ENCODE measurements at places on chromosomes 2 and 18.

DNA sequence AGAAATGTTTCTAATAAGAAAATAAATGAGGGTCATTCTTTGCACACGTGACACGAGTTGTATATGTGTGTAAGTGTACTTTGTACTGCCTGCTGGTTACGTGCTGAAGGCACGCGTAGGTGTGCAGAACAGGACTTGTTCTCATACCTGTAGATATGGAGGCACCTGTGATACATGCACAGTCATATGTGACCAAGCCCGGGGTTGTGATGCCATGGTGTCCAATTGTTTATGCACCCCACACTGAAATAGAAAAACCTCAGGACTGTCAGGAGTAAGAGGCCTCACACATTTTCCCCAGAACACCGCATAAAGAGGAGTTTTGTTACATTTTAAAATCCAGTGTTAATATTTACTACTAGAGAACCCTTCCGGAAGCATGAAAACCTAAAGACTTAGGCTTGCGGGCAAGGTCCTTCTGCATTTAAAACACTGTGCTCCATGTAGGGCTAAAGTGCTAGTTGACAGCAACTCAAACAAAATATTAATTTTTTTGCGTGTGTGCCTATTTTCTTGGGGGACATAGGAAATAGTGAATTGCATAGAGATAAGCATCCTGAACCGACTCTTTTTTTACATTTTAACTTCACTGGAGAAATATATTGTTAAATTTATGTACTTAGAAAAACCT, 9.3 kb downstream of the TSHZ1 start:
- no peak for DNase-seq

GRCh38 chr2:227450311-227450841, 21.6 kb upstream of the AGFG1 start:
- DNase-seq = no peak

- DNase-seq = no peak
Measured at GRCh38 chr2:7011356-7012083, 94.3 kb downstream of the RNF144A start.

DNA sequence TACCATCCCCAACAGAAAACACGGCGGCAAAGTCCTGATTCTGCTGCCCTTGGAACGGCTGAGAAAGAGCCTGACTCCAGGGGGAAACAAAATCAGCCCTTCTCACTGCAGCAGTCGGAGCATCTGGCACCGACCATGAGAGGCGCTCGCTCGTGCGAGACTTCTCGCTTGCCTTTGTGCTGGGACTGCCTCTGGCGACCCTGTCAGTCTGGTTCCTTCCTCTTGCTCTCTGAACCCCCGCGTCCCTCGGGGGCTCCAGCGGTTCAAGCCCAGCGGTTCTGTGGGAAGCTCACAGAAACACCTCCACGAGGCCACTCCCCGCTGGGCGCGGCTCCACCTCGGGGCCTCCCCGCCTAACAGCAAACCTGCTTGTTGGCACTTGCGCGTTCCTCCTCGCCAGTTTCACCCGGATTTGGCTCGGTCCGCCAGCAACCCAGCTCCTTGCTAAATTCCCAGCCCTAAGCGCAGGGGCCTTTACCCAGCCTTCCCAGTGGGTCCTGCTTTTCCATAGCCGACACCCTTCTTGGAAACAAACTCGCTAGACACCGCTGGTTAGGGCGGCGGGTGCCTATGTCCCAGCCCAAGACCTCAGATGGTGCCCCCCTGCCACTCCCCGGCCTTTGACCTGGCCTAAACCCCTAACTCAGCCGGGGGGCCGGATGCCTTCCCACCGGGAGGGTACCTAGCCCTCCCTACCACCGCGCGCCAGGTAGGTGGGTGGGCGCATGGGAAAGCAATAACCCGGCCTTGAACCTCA, 2.2 kb downstream of the RND3 start:
- no peak for DNase-seq

- no peak for DNase-seq
Measured at GRCh38 chr18:49609256-49610021, 47.6 kb downstream of the LIPG start.

DNA sequence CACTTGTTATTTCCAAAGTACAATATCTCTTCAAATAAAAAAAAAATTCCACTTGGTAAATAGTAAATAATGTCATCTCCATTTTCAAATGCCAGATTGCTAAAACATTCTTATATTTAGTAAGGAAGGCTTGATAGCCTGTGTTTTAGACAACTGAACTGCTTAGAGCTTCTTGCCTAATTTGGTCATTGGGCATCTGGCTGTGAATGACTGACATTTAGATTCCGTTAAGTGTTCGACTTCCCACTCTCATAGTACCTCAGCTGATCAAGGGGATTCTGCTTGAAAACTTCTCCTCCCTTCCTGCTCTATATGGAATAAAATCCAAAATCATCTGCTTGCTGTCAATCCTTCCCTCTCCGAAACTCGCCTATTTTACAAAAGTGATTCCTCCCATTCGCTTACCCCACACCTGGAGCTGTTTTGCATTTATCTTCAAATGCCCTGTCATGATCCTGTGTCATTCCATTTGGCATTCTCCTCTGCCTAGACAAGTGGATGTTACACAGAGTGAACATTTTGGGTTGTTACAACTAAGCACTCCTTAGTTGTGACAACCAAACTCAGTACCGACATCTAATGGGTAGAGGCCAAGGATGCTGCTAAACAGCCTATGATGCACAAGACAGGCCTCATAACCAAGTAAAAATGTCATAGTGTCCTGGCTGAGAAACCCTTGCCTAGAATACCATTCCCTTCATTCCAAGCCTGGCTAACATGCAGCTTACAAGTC, 181.0 kb downstream of the CDH2 start:
- no peak for DNase-seq

DNA sequence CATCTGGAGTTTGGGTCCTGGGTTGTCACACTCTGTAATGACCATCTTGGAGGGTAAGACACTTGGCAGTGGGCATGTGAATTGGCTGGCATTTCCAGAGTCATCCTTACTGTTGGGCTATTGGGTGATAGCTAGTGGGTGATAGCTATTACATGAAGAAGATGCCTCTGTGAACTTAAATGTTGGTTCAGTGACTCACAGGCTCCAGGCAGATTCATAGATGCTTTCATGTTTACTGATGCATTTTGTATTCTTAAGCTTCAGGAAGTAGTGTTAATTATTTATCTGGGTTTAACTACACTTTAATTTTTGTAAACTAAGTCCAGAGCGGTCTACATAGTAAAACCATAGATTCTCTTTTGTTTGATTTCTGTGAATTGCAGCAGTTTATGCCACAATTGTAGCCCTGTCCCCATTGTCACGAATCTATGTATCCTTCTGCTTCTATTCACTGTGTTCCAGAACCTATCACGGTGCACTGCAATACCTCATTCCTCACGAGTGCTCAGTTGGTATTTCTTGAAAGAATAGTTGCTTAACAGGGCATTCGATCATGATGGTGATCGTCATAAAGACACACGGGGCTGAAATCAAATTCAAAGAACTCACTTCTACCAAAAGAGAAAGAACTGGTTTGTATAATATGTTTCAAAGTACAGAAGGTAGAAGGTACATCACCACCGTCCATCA, 79.7 kb downstream of the GBX2 start:
- no peak for DNase-seq

DNA sequence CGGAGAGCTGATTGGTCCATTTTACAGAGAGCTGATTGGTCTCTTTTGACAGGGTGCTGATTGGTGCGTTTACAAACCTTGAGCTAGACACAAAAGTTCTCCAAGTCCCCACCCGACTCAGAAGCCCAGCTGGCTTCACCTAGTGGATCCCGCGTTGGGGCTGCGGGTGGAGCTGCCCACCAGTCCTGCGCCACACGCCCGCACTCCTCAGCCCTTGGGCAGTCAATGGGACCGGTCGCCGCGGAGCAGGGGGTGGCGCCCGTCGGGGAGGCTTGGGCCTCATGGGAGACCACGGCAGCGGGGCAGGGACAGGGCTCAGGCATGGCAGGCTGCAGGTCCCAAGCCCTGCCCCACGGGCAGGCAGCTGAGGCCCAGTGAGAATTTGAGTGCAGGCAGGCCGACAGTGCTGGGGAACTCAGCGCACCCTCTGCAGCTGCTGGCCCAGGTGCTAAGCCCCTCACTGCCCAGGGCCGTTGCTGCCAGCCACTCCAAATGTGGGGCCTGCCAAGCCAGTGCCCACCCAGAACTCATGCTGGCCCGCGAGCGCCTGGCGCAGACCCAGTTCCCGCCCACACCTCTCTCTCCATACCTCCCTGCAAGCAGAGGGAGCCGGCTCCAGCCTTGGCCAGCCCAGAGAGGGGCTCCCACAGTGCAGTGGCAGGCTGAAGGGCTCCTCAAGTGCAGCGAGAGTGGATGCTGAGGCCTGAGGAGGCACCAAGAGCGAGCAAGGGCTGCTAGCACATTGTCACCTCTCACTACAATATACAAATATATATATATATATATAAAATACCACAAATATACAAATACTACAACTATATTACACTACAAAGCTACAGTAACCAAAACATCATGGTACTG, 100.7 kb downstream of the SPIRE1 start:
- no peak for DNase-seq

GRCh38 chr2:4992226-4992625, 700.0 kb upstream of the SOX11 start:
- no peak for DNase-seq

GRCh38 chr18:11064106-11064505, 85.3 kb downstream of the PIEZO2 start:
- DNase-seq = no peak

GRCh38 chr2:182522972-182523473, 96.2 kb upstream of the PDE1A start:
- no peak for DNase-seq

GRCh38 chr2:158042666-158043065, 59.0 kb upstream of the UPP2 start:
- no peak for DNase-seq

GRCh38 chr2:98915751-98916358, 20.2 kb downstream of the CRACDL start:
- no peak for DNase-seq

- no peak for DNase-seq
Measured at GRCh38 chr18:80177128-80177527, 68.1 kb downstream of the ADNP2 start.

GRCh38 chr2:85785871-85786270, 32.1 kb downstream of the ATOH8 start:
- no peak for DNase-seq

DNA sequence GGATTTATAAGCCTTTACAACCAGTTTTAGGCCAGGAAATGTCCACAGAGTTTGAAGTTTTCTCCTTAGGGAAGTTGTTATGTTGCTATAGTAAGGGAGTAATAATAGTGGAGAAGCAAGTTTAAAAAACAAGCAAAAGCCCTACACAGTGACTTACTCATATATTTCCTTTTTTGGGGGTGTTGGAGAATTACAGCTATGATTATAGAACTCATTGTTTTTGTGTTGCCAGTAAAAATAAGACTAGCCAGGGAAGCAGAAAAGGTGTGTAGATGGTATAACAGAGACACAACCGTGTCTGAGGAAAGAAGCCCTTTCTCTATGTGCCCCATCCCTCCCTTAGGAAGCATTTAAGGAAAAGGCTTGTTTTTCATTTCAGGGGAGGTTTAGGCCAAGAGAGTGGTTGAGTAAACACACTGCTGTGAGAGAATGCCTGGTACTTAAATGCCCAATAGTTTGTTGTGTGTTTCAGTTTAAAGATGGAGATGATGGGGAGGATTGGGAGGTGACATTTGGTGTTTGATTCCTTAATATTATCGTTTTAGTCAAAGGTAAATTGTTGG, 2.3 kb downstream of the VAPA start:
- no peak for DNase-seq

DNA sequence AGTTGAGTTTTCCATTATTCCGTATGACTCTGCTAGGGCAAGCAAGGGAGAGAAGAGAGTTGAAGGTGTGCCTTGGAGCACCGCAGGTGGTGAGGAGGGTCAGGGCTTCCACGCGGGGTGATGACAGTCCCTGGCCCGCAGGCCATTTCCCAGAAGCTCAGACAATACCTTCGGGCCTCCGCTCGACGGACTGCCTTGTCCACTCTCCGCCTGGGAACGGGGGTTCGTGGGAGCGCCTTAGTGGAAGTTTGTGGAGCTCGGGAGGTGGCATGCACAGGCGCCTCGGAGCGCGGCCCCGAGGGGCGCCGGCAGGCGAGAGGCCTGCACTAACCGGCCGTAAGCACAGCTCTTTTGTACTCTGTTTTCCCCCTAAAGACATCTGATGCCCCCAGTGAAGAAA, 69.8 kb downstream of the ARHGEF33 start:
- no peak for DNase-seq

Data from urinary bladder (tissue), 4 donors.